CD4-positive, alpha-beta T cell treated with Interleukin-6 at 100 ng/mL for 8 hours (primary cell): ENCODE measurements at places on chromosomes 2 and 18.

DNA sequence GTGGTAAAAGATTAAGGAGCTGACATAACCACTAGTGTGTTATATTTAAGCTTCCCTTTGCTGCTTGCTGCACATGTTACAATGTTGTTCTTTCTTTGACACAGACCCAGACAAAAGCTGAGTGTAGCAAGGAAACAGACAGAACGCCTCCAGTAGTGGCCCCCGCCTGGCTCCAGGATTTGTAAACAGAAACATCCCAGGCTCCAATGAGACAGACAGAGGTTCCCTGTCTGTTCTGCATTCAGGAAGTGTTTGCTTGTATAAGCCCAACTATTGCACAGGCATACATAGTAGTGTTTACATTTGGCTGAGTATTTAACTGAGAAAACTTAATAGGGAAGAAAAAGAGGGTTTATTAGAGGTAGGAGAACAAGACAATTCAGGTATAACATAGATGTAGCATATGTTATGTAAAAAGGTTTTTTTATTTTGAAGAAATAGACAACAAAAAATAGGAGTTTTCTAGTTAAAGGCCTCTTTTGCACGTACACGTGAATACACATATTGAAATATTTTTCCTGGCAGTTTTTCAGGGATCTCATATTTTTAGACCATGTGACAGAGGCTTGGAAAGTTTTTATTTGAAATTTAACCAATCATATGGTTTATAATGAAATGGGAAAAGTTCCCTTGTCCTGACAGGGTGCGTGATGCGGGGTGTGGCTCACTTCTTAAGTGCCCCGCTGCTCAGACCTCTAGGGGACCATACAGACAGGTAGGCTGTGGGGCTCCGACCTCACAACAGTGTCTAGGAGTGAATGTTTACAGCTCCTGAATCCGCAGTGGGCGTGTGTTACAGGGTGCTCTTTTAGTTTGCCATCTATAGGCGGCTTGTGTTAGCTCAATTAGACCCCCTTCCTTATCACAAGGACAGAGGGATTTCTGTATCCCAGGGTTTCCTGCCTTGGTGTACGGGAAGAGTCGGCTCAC lies 118.4 kb downstream of the BMPR2 start:
- no peak for DNase-seq

DNA sequence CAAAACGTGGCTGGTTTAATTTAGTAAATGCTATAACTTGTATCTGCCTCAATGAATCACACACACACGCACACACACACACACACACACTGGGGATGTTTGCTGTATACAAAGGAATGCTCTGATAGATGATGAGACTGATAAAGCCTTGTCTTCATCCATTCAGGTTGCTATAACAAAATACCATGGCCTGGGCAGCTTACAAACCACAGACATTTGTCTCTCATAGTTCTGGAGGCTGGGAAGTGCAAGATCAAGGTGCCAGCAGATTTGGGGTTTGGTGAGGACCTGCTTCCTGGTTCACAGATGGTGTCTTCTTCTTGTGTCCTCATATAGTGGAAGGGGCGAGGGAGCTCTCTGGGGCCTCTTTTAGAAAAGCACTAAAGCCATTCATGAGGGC lies 149.5 kb upstream of the HDAC4 start:
- DNase-seq: no peak

GRCh38 chr18:23994361-23994902 lies 20.1 kb upstream of the TTC39C start:
- DNase-seq: peak; percentile 42

DNA sequence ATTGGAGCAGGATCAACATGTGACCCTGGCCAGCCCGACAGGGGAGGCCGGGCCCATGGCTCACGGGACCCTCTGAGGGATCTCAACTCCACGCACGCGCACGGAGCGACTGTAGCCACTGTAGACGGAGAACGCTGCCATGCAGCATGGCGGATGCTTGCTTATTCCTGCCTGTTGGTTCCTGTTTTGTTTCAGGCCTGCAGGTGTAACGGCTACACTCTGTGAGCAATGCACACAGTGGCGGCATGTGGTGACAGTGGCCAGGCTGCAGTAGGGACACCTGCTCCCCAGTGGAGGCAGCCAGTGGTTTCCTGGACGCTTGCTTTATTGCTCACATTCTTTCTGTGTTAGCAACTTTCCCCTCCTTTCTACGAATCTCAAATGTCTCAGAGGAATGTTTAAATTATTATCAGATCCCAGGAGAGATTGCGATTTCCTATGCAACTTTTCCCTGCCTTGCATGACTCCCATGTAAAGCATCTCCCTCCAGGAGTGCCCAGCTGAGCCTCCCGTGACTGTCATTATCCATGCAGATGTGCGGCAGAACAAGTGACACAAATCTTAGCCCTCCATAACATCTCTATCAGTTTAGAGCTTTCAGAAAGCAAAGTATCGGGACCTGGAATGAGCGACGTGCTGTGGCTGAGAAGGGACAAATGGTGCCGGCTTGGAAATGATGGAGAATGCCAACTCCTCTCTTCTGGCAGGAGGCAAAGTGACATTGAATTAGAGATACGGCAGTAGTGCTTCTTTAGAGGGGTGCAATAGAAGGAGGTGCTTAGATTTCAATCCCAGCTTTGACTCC lies 209.7 kb downstream of the ASB1 start:
- no peak for DNase-seq

DNA sequence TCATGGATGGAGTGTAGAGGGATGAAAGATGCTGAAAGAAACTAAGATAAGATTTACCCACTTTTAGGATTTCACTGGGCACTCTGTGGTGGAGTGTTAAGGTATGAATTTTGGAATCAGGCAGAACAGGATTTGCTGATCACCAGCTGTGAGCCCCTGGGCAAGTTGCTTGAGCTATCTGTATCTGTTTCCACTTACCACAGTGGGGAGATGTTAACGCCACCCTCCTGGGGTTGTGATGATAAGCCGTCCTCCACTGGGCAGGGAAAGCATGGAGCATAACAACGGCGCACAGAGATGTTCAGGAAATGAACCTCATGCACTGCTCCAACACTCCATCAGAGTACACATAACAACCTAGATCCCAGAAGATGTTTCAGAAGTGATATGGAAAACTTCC lies 160.6 kb downstream of the MTCL1 start:
- no peak for DNase-seq
